ENCODE measurements at places on chromosomes 5 and 9.

DNA sequence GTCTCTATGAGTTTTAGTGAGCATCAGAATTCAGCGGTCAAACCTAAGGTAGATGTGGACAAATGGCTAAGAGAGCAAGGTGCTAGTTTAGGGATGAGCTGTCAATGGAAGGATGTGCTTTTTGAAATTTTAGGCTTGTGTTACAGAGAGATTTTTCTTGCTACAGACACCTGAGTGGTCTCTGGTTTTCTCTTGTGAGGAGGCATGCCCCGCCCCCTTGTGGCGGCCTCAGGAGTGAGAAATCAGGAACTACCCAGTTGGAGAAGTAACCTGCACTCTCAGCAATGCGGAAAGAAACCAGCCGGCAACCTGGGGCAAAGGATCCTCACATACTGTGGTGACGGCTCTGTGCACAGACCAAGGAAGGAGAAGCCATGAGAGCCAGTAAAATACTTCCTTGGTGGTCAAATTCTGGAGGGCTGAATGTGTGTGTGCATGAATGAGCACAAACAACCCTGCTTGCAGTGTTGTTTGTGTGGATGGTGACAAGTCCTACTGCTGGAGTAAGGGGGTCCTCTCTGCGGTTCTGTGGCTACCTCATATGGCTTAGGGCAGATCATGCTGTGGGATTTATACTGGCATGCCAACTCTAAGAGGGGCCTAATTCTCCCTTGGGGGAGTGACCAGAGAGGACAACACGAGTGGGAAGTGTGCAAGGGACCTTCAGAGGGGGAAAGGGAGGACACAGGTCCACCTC lies 16.7 kb upstream of the HSD17B4 start:
- peak; percentile 72 for DNase-seq

DNA sequence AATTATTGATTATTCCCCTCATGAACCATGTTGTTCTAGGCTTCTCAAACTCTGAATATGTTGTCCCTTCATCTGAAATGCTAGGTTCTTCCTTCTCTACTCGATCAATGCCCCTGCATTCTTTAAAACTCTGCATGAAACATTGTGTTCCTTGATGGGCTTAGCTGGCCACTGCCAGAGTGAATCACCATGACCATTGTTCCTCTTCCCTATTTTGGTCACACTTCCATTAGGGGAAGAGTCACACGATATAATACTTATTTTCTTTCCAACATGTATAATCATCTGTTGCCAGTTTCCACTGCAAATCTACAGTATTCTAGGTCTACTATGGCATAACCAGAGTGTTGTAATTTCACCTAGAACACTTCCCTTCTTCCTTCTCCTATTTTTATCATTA lies 247.9 kb downstream of the TRPM3 start:
- DNase-seq: no peak

DNA sequence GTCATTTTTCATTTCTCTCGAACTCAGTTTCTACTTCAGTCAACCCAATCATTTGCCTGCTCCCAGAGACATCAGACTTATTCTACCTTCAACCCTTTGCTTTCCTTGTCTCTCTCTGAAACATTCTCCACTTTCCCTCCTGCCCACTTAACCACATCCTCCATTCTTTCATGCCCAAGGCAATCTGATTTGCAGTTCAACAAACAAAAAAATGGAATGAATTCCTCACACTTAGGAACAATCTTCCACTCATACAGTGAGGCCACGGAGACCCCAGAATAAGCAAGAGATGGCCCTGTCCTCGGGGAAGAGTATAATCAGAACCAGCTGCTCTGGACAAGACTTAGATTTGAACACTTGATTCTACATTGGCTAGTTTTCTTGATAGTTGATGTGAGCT lies 180.5 kb downstream of the RFK start:
- no peak for DNase-seq

- DNase-seq: no peak
Measured at GRCh38 chr9:93303258-93303771, 119.4 kb downstream of the WNK2 start.

All from CD4-positive, alpha-beta T cell treated with Interleukin-1 beta for 1 hour (primary cell).